ENCODE measurements at places on chromosomes 12 and 14. TPM values are rescaled to one million over a fixed set of nuclear protein-coding genes. Genes with fewer than 3 reads are reported as not detected.

Gene MMP19
- 0.24 TPM for total RNA-seq

Gene FERMT2
- 54.9 TPM for total RNA-seq

Gene HVCN1
- 0.65 TPM for total RNA-seq

Gene SOAT2
- 0.23 TPM for total RNA-seq

Gene ERG28
- total RNA-seq, result 14.9 TPM

Gene CARMIL3
- total RNA-seq, result 0.60 TPM

Gene SLCO1B1
- total RNA-seq, result 0.26 TPM

Gene NYNRIN
- total RNA-seq, result 0.26 TPM

Gene KLRK1
- total RNA-seq, result not detected

Gene TC2N
- total RNA-seq, result 0.54 TPM

Gene SLC6A12
- 0.51 TPM for total RNA-seq
